ENCODE measurements at places on chromosomes 12 and 14.
A peak's percentile ranks its signal among the peaks of the same experiment; 100 is the strongest.

DNA sequence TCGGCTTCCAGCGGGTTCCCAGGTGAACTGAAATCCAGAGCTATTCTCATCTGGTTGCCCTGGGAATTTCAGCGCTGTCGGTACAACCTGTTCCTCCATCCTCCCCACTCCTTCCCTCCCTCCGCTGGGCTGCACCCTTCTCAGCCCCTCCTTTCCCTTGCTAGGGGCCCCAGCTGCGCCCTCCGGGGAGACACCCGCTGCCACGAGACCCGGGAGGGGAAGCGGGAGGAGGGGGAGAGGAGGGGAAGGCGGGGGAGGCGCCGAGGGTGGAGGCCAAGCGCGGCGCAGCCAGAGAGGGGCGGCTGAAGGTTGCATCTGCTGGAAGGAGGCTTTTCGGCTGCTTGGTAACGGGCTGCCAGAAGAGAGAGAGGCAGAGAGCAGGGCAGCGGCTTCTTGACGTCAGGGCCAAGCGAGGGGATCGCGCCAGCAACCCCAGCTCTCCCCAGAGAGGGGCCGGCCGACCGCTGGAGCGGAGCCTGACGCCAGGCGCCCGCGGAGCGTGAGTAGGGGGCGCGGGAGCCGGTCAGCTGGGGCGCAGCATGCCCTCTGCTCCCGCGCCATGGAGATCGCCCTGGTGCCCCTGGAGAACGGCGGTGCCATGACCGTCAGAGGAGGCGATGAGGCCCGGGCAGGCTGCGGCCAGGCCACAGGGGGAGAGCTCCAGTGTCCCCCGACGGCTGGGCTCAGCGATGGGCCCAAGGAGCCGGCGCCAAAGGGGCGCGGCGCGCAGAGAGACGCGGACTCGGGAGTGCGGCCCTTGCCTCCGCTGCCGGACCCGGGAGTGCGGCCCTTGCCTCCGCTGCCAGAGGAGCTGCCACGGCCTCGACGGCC lies at the start of gene KCNA5:
TSS of gene KCNA5 (plus strand) at position 291 of the 831 bp plus-strand sequence. CDS start at position 560, 269 bp downstream.
- DNase-seq: peak; percentile 74

DNA sequence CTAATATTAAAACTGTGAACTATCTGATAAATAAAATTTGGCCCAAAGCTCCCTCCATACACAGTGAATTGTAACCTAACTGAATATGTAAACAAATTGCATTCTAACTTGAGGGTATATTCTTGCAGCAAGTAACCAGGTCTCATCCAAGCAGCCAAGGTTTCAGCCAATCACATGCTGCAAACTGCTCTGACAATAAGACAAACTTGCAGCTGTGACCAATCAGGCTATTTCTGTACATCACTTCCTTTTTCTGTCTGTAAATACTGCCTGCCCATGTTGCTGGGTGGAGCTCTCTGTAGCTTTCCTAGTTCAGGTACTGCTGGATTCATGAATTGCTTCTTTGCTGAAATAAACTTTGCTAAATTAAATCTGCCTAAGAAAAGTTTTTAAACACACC lies 499.0 kb downstream of the GALC start:
- DNase-seq: no peak

DNA sequence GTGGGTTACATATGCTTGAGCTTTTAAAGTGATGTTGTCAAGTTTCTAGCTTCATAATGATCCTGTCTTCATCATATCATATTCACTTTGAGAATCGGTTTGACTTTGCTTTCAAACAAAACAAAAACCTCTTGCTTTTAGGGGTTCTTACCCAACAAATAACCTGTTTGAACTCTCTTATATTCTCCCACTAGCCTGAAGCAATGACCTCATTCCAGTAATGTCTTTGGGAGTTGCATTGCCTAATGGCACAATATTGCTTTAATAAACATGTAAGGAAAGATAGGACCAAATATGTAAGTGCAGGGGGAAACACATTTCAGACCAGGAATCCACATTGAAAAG lies 27.7 kb downstream of the WBP11 start:
- DNase-seq: no peak

- DNase-seq: no peak
These were observed 70.1 kb downstream of the PHETA1 start for GRCh38 chr12:111298582-111299436.

DNA sequence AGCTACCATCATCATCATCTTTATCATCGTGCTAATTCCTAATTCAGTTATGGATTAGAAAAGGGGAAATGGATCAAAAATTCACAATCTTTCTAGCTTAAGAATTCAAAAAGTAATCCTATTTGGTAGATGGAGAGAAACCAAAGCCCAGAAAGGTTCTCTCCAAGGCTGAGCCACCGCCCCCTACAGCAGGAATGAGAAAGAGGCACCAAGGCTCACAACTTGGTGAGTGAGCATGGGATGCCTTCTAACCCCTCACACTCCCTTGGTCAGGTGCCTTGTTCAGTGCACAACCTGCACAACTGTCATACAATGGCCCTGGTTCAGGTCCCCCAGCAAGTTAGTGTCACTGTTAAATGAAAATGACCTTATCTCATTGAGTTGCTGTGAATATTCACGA lies 171.5 kb downstream of the ANO2 start:
- no peak for DNase-seq

GRCh38 chr14:33968722-33969121 lies 17.8 kb upstream of the EGLN3 start:
- DNase-seq: no peak

- no peak for DNase-seq
These were observed 59.3 kb upstream of the CCDC91 start for GRCh38 chr12:28130625-28131598.

DNA sequence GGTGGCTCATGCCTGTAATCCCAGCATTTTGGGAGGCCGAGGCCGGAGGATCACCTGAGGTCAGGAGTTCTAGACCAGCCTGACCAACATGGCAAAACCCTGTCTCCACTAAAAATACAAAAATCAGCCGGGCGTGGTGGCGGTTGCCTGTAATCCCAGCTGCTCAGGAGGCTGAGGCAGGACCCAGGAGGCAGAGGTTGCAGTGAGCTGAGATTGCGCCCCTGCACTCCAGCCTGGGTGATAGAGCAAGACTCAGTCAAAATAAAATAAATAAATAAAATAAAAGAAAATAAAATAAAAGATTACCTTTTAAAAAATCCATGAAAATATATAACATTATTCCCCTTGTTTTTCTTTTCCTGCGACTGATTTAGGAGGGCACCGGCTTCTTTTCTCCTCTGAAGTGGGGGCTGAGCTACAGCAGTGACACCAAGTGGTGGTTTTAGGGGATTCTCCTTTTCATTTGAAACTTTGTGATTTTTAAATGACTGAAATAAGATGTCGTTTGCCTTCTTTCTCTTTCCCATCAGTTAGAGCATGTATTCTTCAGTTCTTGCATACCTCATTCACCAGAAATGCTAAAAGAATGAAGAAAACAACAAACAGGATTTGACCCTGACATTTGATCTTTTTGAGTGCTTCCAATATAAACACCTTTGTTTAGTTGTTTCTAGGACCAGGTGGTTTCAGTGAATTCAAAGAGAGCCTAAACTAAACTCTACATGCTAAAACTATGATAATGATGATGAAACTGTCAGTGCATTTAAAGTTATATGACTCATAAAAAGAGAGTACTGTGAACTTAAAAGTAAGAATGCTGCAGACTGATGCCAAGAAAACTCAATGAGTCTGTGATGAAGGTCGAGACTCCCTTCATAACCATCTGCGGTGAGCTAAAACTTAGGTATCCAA lies 22.6 kb upstream of the PKP2 start:
- DNase-seq: no peak

DNA sequence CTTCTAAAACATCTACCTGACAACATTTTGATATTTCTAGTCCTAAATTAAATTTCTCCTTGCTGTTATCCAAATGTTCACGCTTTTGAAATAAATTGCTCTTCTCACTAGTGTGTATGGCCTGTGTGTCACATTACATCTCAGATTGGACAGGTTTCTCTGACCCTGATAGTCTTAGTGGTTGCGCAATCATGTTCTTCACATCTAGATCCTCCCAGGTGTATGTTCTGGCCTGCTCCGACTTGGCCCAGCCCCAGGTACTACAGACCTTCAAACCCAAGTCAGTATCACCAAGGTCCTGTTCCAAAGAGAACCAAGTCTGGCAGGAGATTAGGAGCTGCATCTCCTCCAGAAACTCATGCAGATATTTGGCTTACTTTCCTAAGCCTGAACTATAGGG lies 209.5 kb downstream of the ASCL1 start:
- DNase-seq: no peak

GRCh38 chr14:105149146-105149781 lies 19.3 kb downstream of the JAG2 start:
- DNase-seq: no peak

- no peak for DNase-seq
These were observed 91.4 kb downstream of the FGD4 start for GRCh38 chr12:32490801-32491200.

DNA sequence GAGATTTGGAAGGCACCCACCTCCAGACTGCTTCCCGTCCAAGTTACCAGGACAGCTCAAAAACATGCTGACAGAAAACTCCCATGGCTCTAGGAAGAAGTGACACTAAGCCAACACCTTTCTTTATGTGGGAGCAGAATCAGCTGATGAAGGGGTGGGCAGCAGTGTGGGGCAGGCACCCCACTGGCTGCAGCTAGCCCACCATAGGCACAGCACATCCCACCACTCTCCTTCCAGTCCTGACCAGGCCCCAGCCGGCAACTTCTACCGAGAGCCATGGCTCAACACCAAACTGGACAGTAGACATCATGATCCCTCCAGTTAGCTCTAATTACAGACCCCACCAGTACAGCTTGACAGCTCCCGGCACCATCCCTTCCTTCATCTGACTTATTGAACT lies 45.0 kb downstream of the SH2B3 start:
- no peak for DNase-seq

- DNase-seq: no peak
These were observed 144.4 kb downstream of the SEC23A start for GRCh38 chr14:38958589-38958988.

DNA sequence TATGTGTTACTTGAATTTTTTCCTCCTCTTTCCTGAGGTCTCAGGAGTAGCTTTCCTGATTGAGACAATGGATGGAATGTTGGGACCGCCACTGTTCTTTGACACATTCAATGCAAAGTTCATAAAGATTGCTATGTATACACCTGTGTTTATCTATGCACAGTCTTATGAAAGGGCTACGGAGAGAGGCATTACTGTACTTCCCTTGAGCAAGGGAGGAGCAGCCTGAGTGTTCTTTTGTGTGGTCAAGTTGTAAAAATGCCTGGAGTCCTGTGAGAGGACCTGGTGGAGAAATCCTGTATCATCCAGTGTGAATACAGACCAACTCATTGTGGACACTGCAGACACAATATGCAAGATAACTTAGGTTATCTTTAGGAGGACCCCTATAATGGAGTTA lies 1.2 kb downstream of the SRGAP1 start:
- DNase-seq: no peak

- DNase-seq: no peak
These were observed 22.8 kb downstream of the USP44 start for GRCh38 chr12:95528431-95528830.

DNA sequence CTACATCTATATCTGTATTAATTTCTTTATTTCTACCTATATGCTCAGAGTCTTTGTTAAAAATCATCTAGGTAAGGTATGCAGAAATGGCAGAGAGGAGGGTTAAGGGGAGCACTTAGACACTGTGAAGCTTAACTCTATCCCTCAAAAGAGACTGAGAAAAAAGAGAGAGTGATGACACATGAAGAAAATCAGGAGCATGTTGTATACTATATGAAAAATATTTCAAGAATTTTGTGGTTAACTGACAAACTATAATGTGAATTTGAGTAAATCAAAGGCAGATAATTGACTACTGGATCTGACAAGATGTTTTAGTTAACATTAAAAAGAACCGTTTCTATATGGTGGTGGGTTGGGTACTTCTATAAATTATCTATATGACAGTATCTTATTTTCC lies 1814.2 kb upstream of the SEL1L start:
- DNase-seq: no peak

GRCh38 chr12:82527165-82527780 lies 159.4 kb upstream of the TMTC2 start:
- DNase-seq: no peak

- peak; percentile 96 for DNase-seq
These were observed at the start of gene SPPL3 for GRCh38 chr12:120904197-120904773. Gene SPPL3 (minus strand): TSS chr12:120904358. CDS start chr12:120903867, 491 bp downstream.

DNA sequence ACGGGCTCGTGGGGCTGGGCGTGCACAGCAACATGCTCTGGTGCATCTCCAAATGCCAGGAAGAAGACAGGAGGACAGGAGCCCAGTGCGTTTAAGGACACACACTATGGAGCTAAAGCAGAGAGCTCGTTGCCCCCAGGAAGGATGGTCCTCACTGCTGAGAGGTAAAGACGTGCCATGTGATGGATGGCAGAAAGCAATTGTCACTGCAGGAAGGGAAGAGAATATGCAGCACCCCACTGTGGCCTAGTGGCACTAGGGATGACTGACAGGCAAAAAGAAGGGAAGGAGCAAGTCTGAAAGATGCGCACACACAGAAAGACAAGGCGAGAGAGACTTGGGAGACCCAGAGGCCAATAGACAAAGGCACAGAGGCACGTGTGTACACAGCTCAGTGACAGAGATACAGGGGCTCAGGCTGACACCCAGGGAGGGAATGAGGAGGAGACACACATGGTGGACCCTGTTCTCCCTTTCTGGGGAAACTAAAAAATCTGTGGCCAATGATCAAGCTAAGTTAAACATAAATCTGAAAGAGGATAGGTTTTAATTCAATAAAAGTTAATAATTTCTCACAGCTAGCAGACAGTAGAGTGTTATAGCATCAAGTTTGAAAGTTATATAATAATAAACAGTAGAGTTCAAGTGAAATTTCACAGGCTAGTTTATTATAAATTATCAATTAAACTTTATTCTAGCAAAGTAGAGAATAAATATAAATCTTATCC lies 78.8 kb downstream of the CRACR2A start:
- no peak for DNase-seq

DNA sequence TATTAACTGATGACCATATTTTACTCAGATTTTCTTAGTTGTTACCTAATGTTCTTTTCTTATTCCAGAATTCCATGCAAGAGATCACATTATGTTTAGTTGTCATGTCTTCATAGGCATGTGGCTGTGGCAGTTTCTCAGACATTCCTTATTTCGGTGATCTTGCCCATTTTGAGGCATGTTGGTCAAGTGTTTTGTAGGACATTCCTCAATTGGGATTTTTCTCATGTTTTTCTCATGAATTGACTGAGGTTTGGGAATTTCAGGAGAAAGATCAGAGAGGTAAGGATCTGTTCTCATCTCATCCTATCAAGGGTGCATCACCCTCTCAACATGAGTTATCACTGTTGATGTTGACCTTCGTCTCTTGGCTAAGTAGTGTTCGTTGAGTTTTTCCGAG lies 81.3 kb downstream of the CHST11 start:
- DNase-seq: no peak

- DNase-seq: no peak
These were observed at the start of gene FIGNL2 for GRCh38 chr12:51848326-51848727. Gene FIGNL2 (minus strand): TSS chr12:51848718. CDS start chr12:51822413, 26,305 bp downstream.

DNA sequence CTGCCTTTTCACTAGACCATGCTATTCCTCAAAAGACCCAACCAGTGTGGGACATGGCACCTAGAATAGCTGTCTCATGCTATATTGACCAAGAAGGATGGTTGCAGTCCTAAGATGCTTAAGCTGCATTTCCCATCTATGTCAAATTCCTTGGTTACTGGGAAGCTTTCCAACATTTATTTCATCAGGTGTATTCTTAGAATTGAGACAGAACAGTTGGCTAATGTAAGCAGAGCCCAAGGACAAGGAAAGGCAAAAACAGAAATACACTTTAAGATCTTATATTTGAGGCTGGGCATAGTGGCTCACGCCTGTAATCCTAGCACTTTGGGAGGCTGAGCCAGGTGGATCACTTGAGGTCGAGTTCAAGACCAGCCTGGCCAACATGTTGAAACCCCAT lies 24.7 kb downstream of the ARG2 start:
- DNase-seq: no peak
